ENCODE measurements at places on chromosomes 11 and 22.

DNA sequence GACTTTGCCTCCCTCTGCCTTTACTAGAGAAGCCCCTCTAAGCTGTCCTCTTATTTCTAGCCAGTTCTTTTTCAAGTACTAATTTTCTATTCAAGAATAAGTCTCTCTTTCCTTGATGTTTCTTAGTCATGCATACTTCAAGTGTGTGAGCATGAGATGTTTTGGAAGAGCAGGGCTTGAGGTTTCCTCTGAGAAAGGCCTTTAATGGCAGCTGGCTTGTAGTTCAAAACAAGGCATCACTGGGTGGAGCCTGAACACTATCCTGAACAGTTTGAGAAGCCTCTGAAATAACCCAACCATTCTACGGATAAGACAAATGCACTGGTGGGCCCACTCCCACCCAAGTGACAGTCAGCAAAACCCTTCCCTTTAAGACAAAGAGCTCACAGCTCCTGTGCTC is 37.6 kb downstream of the CLDN25 start:
- no peak for DNase-seq

GRCh38 chr11:91124363-91124762 is 901.5 kb upstream of the CHORDC1 start:
- DNase-seq = no peak

- no peak for DNase-seq
Observed at GRCh38 chr22:27791859-27792241, 9.7 kb downstream of the MN1 start.

DNA sequence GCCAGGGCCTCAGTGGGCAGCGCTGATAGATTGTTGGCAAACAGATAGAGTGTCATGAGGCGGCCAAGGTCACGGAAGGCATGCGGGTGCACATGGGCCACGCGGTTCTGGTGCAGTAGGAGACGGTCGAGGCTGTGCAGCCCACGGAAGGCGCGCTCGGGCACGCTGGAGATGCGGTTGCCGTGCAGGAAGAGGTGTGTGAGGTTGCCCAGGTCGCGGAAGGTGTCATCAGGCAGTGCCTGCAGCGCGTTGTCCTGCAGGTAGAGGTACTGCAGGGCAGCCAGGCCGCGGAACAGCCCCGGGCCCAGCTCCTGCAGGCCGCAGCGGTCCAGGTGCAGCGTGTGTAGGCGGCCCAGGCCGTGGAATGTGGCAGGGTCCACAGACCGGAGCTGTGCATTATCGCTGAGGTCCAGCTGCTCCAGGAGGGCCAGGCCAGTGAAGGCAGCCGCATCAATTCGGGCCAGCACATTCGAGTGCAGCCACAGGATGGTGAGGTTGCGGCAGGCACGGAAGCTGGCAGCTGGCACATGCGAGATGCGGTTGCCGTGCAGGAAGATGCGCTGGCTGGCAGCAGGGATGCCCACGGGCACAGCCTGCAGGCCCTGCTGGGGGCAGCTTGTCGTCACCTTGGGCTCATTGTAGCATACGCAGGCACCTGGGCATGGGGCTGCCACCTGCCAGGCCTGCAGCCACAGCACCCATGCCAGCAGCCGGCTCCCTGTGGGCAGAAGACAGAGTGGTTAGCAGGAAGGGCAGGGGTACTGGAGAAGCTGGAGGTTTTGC is 25.5 kb downstream of the RTN4R start:
- no peak for DNase-seq

GRCh38 chr11:91851908-91852307 is 372.7 kb upstream of the FAT3 start:
- DNase-seq = no peak

- DNase-seq = no peak
Observed at GRCh38 chr11:104583857-104584256, 314.4 kb downstream of the CASP12 start.

GRCh38 chr11:121244884-121245283 is 47.7 kb upstream of the SC5D start:
- DNase-seq = no peak

DNA sequence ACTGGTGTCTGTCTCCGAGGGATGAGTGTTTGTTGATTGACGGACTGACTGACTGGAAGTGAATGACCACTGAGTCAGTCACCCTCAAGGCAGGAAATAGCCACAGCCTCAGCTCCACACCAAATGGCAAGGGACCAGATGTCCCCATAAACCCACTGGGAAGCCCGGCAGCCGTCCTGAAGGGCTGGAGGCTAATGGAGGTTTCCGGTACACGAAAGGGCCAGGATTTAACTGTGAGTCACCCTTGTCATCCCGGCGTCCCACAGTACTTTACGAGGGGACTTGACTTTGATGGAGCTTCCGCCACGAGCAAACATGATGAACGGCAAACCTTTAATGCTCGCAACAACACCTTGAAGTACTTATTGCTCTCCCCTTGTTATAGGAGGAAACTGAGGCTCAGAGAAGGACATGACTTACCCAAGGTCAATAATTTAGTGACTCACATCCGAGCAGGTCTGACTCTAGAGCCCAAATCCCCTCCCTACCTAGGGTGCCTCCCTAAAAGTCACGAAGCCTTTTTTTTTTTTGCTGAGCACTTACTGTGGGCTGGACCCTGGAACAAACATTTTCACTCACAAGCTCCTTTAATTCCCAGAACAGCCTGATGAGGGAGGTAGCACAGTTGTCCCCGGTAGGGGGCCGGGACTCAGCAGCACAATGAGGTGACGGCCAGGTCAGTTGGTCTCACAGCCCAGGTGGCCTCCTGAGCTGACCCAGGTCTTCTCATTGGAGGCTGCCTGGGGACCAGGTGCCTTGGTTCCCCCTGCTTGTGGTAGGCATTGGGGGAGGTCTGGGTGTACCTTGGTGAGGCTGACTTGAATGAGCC is 25.2 kb upstream of the GCAT start:
- no peak for DNase-seq

Measured in activated gamma-delta T cell treated with anti-CD3 and anti-CD28 coated beads, Interleukin-2, amount 50 U/mL, for 16 hours (primary cell).